ENCODE measurements at places on chromosomes 2 and 18.
A peak's percentile ranks its signal among the peaks of the same experiment; 100 is the strongest.

DNA sequence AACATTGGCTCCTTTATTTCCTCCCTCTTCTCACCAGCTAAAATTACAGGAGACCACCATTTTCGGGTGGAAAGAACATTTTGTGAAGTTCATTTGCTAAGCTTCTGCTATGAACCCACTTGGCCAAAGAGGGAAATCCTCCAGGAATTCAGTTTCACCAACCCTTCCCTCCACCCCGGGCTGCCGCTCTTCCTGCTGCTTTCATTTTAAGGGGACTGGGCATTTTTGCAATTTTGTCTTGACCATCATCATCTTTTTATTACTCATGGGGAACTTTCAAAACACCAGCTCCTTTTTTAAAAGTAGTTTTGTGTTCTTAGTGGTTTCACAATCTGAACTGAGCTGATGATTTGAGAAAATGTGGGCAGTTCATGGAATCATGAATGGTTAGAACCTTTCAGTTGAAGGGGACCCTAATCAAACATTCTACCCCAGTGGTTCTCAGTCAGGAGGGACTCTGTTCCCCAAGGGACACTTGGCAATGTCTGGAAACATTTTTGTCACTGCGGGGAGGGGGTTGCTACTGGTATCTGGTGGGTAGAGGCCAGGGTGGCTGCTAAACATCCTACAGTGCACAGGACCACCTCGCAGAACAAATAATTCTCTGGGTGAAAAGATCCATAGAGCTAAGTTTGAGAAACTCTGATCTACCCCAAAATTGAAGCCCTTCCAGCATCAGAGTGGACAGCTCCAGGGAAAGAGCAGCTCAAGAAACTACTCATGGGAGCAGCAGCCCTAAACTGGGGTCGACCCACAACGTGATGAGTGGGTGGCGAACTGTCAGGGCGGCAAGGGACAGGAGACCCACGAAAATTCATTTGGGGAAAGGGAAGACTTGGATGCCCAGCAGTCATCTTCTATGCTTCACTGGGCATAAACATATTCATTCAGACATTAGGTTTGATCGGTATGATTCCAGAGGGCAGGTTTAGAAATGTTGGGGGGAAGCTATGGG, 92.9 kb downstream of the ACKR3 start:
- no peak for DNase-seq

DNA sequence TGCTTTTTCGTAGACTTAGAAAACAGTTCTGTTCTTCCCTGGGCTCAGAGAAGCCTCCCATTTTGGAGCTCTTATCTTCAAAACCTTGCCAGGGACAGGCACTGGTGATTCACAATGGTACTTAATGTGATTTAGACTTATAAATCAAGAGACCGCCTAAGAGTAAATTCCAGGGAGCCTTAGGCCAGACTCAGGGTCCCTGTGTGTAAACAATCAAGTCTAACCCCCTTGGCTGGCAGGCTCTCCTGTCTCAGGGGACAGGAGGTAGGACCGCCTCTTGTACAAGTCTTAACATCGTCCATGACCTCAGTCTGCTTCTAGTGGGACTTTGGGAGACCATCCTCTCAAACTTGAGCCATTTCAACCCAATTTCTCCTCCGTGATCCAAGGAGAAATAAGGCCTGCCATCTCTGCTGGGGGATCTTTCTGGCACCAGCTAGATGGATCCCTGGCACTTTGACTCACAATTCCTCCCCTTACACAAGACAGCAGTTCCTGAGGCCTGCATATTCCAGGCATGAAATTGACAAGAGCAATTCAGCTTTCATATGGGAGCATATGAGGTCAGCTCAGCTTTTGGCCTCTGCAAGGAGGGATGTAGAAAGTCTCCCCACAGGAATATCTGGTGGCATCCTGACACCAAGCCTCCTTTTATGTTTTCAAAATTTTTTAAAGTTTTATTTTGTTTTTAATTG, 487.0 kb downstream of the TNS1 start:
- no peak for DNase-seq

DNA sequence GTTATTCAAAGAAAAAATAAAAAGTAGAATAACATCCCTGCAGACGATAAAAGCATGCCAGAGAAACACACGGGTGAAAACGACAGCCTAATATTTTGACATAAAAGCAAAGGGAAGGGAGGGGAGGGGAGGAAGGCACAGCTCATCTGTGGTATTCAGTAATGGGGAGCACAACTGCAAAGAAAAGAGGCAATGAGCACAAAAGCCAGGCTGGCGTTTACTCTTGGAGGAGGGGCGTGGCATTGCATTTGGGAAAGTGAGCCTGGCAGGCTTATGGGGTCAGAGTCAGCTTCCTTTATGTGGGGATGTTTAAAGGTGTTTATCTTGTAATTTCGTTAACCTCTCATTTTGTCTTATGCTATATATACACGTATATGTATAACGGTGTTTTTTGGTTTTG, 53.2 kb downstream of the STEAP3 start:
- no peak for DNase-seq

DNA sequence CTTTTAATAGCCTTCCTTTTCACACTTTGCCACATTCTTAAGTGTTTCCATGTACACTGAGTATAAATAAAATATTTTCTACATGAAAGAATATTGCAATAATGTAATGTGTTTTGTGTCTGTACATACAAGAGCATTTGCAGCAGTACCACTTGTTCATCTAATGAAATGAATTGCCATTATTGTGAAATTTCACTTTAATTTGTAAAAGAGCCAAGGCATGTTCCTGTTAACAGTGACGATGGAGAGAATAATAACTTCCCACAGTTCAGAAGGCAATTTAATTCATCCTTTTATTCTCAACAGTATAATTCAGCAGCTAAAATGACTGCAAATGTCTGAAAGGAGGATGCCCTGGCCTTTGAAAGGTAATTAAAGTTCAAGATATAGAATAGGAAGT, 853.9 kb downstream of the LRRTM4 start:
- no peak for DNase-seq

DNA sequence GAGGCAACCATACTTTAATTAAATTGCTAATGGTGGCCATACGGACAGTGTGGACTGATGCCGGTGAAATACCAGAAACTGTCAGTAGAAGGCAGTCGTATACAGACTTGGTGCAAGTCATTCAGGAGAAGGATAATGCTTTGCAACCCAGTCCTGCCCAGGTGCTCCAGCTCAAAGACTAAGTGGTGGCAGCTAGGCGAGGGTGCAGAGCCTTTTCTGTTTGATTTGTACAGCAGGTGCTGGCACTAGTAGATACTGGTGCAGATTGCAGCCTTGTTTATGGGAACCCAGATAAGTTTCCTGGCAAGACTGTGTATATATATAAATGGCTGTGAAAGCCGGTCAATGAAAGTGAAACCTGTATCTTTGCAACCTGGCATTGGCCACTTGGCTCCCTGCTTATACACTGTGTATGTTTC, 208.3 kb upstream of the SYT4 start:
- no peak for DNase-seq

DNA sequence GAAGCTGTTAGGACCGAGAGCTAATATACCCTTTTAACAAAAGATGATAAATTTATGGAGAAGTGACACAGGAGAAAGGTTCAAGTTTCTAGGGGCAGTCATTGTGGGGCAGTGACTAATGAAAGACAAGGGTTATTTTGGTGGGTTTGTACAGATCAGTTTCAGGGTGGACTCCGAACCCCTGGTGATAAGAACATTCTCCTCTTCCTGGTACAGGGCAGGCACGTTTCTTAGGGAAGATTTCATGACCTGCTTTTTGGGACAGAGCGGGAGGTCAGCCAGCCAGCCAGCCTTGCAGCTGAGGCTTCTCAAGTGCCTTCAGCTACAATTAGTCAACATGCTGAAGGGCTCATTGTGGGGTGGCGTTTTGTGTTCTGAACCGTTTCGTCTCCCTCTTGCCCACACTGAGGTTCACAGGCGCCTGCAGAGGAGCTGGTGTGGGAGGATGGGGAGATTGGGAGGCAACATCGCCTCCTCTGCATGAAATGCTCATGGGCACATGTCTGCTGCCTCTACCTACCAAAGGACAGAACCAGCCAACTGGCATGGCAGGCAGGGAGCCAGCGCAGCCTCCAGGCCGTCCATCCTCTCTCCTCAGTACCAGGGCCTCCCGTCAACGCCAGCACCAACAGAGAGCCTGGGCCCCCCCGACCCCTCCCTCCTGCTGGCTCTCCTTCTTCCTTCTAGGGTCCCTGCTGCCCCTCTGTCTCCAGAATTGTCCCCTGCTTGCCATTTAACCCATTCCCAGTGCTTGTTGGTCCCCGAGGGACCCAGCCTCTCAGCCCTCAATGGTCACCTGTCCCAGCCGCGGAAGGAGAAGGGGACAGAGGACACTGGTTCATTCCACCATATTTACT, 9.6 kb downstream of the CHMP1B start:
- DNase-seq: no peak

DNA sequence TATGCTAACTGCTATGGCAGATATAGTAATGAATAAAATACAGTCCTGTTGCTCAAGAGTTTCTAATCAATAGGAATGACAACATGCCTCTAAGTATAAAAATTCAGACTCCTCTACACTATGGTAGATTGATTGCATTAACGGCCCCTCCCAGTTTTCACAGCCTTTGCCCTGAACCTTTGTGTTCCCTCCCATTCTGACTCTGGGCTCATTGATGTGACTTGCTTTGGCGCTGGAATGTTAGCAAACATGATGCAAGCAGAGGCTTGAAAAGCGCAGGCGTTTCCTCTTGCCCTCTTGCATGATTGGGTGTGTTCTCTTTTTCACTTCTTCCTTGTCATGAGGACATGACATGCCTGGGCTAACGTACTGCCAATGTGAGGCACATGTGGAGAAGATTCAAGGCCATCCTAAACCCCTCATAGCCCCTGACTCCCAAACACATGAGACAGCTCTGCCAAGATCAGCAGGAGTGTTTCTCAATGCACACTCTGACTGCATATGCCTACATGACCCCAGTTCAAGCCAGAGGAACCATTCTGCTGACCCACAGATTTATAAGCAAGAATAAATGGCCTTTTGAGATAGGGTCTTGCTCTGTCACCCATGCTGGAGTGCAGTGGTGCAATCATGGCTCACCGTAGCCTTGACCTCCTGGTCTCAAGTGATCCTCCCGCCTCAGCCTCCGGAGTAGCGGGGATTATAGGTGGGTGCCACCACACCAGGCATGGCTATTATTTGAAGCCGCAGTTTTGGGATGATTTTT, 49.7 kb upstream of the CD28 start:
- DNase-seq: peak; percentile 26

GRCh38 chr18:45728336-45729010, 4.5 kb downstream of the SLC14A1 start:
- DNase-seq: no peak
